Activated naive CD8-positive, alpha-beta T cell treated with anti-CD3 and anti-CD28 coated beads for 36 hours (primary cell): ENCODE measurements at places on chromosomes 12 and 14. TPM values are rescaled to one million over a fixed set of nuclear protein-coding genes. Genes with fewer than 3 reads are reported as not detected.

Gene METTL1
- total RNA-seq = 59.6 TPM

Gene PDE3A
- not detected for total RNA-seq

Gene KIF5A
- total RNA-seq = 1.7 TPM

Gene SLC25A47
- not detected for total RNA-seq

Gene MANSC1
- 0.43 TPM for total RNA-seq

Gene KRT71
- total RNA-seq = not detected

Gene PTHLH
- total RNA-seq = not detected

Gene LRFN5
- total RNA-seq = not detected

Gene BMAL2
- 10.8 TPM for total RNA-seq
